ENCODE measurements at places on chromosomes 4 and X. TPM values are rescaled to one million over a fixed set of nuclear protein-coding genes. Genes with fewer than 3 reads are reported as not detected.

MOSPD2 gene
- 28.5 TPM for total RNA-seq

DNA sequence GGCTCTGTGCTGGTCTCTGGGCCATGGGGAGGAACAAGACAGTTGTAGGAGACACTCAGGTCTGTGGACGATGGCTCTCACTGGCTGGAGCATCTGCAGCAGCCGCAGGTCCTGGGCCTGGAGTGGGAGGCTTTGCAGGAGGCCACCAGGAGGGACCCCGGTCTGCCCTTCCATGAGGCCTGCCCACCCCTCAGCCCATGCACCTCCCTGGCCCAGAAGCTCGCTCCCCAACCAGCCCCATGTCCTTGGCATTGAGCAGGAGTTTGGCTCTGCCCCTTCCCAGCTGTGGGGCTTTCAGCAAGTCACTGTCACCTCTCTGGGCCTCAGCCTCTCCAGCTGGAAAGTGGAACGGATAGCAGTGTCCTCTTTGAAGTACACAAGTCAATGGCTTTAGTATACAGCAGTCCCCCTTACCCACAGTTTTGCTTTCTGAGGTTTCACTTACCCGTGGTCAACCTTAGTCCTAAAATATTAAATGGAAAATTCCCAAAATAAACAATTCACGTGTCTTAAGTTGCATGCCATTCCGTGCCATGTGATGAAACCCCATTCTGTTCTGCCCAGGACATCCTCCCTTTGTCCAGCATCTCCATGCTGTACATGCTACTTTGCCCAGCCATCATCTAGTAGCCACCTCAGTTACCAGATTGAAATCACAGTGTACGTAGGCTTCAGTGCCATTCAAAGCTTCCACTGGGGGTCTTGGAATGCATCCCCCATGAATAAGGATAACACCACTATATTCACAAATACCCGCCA, 104.0 kb downstream of the CPZ start:
- H3K4me1 ChIP-seq: no peaks in the 10 kb centered on the region
- no peak overlapping the region for H3K4me3 ChIP-seq
- no peaks in the 10 kb centered on the region for H3K36me3 ChIP-seq

DNA sequence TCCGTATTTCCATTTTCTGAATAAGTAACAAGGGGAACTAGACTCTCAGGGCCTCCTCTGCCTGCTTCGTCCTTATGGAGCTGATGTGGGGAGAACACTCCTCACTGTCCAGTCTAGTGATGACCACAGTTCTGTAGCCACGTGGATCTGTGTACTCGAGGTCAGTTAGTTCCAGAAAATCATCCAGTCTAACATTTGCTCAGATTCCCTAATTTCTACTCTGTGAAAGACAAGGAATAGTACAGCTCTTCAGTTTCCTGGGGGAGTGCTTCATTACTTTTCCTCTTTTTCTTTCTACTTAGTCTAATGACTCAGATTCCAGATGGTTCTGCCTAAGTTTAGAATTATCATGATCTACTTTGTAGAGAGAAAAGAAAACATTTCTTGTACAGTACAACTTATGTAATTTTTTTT, 82.6 kb downstream of the SORBS2 start:
- H3K36me3 ChIP-seq: no peaks in the 10 kb centered on the region
- H3K4me3 ChIP-seq: no peak overlapping the region
- no peaks in the 10 kb centered on the region for H3K4me1 ChIP-seq
- no peak for DNase-seq
- H3K27ac ChIP-seq: no peak overlapping the region

DNA sequence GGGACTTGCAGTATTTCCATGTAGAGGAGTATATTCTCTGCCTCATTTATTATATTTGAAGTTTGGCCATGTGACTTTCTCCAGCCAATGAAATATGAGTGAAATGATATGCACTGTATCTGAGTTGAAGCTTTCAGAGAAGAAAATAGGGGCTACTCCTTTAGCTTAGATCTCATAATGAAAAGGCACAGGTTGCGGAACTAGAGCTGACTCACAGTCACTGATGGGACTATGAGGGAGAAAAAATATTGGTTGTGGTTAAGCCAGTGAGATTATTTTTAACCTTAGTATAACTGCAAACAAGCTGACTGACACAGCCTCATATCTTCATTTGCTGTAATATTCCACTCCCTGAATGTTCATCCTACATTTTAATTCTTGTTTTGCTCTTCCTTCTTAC, 1104.3 kb downstream of the RPA4 start:
- no peak for DNase-seq
- no peak overlapping the region for H3K4me3 ChIP-seq
- H3K4me1 ChIP-seq: no peaks in the 10 kb centered on the region
- no peaks in the 10 kb centered on the region for H3K36me3 ChIP-seq
- no peak overlapping the region for H3K27ac ChIP-seq
- H3K27me3 ChIP-seq: no peaks in the 10 kb centered on the region

DNA sequence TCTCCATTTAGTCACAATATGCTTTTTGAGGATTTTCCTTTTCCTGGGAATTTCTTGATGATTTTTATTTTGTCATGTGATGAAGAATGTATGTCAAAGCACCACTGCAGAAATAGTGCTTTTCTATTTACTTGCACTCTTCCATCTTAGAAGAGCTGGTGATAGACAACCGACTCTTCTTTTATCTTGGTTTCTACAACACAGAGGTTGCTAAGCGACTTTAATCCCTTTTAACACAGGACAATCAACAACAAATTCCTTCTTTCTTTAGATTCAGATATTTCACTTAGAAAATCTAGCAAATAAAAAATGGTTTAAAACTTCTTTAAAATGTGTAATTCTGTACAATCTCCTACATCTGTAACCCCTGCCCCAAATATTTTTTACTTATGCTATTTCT, 34.6 kb downstream of the TET2 start:
- H3K4me1 ChIP-seq: no peaks in the 10 kb centered on the region
- H3K4me3 ChIP-seq: no peak overlapping the region
- H3K27ac ChIP-seq: no peak overlapping the region
- DNase-seq: no peak

- no peak overlapping the region for H3K4me3 ChIP-seq
- no peaks in the 10 kb centered on the region for H3K4me1 ChIP-seq
- DNase-seq: peak; percentile 4
- no peaks in the 10 kb centered on the region for H3K27me3 ChIP-seq
- H3K36me3 ChIP-seq: no peaks in the 10 kb centered on the region
These were observed 23.1 kb upstream of the ZXDA start for GRCh38 chrX:57933321-57933720.

DNA sequence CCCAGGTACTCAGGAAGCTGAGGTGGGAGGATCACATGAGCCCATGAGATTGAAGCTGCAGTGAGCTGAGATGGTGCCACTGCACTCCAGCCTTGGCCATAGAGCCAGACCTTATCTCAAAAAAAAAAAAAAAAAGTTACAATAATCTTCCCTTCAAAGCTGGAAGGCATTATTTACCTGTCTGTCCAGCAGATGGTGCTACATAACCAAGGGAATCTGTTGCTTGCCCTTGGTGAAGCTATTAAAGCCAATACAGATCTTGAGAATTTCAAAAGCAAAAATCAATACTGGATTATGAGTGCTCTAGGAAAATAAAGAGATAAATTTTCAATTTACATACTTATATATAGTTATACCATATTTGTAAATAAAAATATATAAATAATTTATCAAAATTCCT, 25.9 kb downstream of the PKD2 start:
- no peak overlapping the region for H3K4me3 ChIP-seq
- H3K36me3 ChIP-seq: peaks cover 31% of the 10 kb centered on the region
- no peaks in the 10 kb centered on the region for H3K27me3 ChIP-seq
- H3K27ac ChIP-seq: no peak overlapping the region
- peaks cover 18% of the 10 kb centered on the region for H3K4me1 ChIP-seq

DNA sequence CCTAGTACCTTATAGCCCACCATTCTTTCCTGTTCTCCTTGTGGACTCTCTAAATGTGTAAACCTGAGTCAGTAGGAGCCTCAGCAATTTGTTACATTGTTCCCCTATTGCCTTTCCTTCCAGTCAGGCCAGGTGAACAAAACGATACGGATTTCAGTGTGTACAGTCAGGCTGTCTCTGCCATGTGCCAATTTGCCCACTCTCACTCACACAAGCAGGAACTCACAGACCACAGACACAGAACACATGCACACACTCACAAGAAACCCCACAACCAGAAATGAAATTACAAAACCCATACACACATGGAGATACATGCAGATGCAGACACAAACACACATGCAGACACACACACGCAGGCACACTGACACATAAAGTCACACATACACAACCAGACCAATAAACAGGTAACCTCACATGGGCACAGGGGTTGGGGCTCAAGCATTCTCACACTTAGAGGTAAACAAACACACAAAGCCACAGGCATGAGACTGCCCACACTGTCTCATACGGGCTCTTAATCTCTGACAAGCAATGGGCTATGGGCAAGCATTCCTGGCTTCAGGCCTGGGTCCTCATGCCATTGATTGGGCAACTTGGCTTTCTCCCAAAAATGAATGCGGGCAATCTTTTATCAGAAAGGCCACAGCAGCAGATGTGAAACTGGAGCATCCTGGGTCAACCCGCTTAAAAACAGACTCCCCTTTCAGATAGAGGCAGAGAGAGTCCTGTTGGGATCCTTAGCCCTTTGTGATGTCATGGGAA, 68.7 kb downstream of the NBDY start:
- H3K4me1 ChIP-seq: no peaks in the 10 kb centered on the region
- no peaks in the 10 kb centered on the region for H3K27me3 ChIP-seq
- H3K36me3 ChIP-seq: no peaks in the 10 kb centered on the region
- DNase-seq: peak; percentile 5
- no peak overlapping the region for H3K27ac ChIP-seq

DNA sequence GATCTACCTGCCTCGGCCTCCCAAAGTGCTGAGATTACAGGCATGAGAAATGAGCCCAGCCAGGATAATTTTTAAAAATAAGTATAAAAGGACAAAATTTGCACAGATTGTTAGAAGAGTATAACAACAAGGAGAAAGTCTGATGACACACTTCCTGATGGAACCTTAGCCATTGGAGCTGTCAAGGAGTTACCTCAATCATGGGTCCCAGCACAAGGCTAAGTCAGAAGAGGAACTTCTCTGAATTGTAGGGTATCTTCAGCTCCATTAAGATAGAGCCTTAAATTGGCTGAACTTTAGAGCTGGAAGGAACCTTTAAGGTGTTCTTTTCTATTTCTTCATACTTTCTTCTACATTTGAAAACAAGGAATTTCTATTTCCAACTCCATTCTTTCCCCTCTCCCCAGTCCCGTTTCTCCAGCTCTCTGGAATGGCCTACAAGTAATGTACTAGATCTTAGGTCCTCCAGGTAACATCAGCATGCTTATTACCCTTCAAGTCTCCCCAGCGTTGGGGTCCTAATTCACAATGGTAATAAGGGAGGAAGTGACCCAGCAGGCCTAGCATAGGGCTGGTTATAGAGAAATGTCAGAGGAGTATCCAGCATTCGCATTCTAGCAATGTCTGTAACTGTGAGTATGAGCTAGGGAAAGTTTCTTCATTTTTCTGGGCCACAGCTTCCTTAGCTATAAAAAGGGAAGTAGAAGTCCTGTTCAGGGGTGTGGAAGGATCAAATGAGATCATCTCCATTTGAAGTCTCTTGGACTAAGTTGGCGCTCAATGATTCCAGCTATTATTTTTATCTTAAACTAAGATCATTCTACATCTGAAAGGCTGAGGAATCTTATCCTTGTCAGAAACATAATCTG, 18.5 kb upstream of the RBPJ start:
- H3K27ac ChIP-seq: no peak overlapping the region
- H3K4me3 ChIP-seq: no peak overlapping the region
- no peaks in the 10 kb centered on the region for H3K36me3 ChIP-seq
- no peaks in the 10 kb centered on the region for H3K27me3 ChIP-seq
- H3K4me1 ChIP-seq: peaks cover 30% of the 10 kb centered on the region

DNA sequence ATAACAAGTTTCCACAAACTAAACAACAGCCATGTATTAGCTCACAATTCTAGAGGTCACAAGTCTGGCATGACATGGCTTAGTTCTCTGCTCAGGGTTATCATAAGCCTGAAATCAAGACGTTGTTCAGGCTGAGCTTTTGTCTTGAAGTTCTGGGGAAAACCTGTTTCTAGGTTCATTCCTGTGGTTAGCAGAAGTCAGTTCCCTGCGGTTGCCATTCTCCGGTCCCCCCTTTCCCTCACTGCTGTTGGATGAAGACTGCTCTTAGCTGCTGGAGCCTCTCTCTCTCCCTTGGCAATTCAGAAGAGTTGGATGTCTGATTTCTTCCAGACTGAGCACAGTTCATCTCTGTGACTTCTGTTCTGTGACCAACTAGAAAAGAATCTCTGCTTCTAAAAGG, 962.6 kb downstream of the PCDH7 start:
- no peaks in the 10 kb centered on the region for H3K27me3 ChIP-seq
- H3K27ac ChIP-seq: no peak overlapping the region
- DNase-seq: no peak

DNA sequence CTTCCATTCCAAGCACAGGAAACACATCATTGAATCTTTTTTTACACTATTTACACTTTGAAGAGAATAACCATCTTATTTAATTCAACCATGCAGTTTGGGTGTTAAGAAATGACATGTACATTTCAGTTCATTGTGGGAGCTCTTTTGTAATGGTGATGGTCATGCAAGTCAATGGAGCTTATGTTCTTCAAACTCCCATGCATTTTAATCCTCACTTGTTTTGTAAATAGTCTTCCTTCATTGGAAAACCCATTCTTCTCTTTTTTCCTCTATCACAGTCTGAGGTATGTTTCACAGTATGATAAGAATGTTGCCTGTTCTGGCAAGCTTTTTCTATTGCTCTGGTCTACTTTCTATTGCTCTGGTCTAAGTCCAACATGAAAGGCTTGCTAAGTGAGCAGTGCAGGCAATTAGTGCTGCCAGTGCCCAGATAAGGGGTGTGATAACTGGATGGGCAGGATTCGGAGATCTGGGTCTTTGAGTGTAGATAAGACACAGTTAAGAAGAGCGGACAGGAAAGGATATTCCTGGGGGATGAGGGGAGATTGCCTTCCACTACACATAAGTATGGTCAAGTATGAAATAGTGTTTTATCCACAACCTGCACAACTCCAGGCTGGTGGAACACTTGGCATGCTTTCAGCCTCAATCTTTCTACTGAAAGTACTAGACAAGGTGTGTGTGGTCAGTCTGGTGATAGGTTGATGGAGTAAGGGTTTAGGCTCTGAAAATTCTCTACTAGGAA, 17.1 kb downstream of the AFP start:
- peaks cover 31% of the 10 kb centered on the region for H3K4me1 ChIP-seq
- no peaks in the 10 kb centered on the region for H3K27me3 ChIP-seq
- H3K4me3 ChIP-seq: no peak overlapping the region

DNA sequence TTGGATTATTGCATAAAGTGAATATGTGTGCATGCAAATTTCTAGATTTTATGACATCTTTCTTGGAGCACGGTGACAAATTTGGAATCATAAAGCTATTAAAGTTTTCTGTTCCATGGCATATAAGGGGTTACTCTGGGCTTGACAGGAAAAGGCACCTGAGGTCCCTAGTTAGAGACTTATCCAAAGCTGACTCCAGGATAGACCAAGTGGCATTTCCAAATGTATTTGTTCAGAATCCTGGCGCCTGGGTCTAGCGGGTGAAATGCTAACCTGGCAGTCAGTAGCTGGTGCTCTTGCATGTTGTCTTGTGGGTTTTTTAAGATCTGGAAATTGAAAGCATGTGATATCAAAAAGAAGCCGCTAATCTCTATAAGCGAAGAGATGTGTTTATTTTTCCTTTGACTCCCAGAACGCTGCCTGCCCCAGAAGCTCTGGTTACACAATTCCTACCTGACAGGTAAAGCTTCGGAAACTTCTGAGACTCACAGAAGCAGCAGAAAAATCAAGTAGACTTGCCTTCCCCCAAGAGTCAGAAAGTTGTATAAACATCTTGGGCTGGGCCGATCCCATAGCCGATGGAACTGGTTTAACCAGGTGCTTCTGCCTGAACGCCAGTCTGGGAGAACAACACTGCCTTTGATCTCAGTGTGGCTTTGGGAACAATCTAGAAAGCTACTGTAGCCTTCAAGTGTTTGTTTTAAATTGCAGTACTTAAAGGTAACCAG, 12.9 kb upstream of the ZCCHC4 start:
- H3K27ac ChIP-seq: no peak overlapping the region
- H3K4me1 ChIP-seq: no peaks in the 10 kb centered on the region
- no peak overlapping the region for H3K4me3 ChIP-seq
- H3K36me3 ChIP-seq: no peaks in the 10 kb centered on the region

All from GM23248 (cell line).